ENCODE measurements at places on chromosomes 3 and 15.

GRCh38 chr15:65332391-65333147 is 28.1 kb downstream of the RNU5B-1 start:
- DNase-seq = no peak

GRCh38 chr3:190773948-190774347 is 88.5 kb downstream of the GMNC start:
- DNase-seq = no peak

- DNase-seq = no peak
These were observed 747 bp downstream of the UBA7 start for GRCh38 chr3:49812916-49813496.

DNA sequence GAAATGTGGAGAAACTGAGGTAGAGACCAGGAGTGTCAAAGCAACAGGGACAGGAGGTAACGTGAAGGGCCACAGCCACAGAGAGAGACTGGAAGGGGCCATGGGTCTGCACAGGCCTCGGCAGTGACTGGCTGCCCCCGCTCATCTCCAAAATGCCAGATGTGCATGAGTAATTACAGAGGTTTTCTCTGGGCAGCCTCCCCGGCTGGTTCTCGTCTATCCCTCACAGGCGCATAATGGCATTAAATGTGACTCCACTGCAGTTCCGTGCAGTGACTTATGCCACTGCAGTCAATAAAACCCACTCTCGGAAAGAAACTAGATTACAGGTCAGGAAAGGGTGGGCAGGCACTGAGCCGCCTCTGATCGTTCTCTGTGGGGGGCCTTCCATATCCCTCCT is 74.7 kb downstream of the WDR76 start:
- no peak for DNase-seq

DNA sequence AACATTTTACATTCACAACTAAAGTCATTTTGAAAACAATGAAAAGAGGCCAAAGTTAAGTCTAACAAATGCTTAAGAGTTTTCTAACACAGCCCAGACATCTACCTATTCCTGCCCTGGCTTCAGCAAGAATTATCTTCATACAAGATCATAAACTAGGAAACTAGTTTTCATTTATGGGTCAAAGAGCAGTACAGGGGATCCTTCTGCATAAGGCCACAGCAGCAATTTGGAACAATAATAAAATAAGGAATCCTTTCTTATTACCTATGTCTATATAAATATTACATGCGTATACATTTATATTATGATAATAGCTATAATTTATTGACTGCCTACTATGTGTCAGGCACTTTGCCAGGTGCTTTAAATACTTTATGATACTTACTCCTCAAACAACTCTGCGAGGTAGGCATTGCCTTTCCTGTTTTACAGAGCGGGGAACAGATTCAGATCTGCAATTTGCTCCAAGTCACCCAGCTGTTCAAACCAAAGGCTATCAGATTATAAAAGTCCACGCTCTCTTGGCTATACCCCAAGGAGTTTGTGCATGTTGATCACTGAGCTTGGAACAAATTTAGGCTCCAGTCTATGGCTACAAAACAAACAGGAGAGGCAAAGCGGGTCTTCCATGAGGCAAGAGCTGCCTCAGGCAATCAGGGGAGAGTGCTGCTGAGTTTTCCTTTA is 196.4 kb downstream of the RORA start:
- DNase-seq = no peak

DNA sequence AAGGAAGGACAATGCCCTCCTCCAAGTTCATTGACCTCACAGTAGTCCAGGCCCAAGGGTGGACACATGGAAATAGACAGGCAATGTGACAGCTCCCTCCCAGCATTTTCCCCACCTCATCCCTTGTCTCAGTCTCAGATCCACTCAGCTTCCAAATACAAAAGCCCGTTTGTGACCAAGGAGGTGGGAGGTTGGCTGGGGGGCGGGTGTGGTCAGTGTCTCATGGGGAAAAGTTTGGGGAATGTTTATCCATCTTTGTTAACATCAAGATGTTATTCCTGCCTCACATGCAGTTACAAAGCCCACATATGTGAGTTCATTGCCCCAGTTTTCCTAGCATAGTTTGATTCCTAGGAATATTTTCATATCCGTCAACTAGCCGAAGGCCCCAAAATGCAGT is 338.5 kb upstream of the PPP2R3A start:
- DNase-seq = no peak

DNA sequence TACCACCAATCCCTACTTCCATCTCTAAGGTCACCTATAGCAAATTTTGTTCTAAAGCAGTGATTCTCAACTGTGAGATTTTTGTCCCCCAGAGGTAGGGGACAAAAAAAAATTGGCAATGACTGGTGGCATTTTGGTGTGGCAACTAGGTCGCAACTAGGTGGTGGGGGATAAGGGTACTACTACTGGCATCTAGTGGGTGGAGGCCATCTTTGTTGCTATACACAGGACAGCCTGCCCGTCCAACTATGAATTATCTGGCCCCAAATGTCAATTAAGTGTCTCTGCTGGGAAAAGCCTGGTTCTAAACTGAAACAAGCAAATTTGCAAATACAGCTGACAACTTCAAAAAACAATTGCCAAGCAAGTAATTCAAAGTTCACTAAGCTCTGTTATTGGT is 1.4 kb downstream of the MTMR10 start:
- no peak for DNase-seq

DNA sequence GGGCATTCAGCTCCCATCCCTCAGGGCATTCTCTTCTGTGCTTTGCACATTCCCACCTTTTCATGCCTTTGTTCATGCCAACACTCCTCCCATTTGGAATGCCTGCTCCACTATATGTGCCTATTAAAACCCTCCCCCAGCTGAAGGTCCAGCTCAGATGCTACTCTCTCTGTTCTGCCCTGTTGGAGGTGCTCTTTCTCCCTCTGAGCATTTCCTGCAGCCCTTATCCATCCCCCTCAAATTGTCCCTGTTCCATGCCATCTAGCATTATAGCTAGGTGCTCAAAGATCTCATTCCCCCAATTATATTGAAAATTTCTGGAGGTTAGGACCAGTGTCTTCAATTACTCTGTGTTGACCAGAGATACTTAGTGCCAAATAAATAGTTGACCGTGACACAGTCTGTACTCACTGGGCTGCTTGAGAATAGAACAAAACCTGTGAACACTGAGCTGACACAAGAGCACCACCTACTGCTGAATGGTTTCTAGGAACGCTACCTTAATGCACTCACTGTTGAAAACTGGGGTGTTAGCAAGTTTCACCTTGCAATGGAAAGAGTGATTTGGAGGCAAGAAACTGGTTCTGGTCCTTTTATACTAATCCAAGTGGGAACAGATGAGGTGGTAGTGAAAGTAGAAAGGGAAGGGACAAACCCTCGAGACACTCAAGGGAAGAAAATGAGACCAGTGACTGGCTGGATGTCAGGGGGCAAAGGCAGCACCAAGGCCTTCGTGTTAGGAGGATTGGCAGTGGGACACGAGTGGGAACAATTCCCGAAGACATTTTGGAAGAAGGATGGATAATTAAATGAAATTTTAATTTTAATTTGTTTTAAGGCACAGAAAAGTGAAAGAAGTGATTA is 289.8 kb upstream of the ROPN1 start:
- no peak for DNase-seq

DNA sequence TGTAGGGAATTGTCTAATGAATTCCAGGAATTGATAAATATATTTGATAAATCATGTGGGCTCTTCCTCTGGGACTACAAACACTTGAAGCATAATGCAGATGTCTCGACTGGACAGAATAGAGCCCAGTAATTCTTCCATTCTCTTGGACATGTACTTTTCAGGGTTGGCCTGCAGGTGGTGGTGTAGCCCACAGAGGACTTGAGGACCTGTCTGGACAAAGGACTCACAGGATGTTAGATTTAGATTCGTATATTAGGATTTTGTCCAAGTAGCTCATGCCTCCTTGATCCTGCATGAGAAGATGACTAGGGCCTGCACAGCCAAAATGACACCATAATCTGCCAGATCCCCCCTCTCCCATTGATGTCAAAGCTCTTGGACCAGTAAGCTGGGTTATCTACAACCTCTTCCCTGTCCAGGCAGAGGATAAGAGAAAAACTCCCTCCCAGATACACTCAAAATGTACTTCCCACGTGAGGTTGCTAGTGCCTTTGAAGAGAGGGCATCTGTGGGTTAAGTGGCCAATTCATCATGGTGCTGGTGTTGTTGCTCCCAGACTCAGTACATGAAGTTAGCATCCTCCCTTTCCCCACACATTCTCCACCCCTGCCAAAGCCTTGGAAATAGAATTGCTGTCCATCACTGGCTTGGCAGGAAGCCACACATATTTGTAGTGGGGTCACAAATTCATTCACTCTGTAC is 88.6 kb upstream of the ZNF280D start:
- peak; percentile 37 for DNase-seq

- no peak for DNase-seq
These were observed 2.2 kb downstream of the TEX264 start for GRCh38 chr3:51673181-51673801.

GRCh38 chr15:101194546-101195125 is 57.2 kb downstream of the CHSY1 start:
- no peak for DNase-seq

- DNase-seq = no peak
These were observed 3.2 kb downstream of the HTR3E start for GRCh38 chr3:184099806-184100686.

GRCh38 chr3:117962750-117963149 is 1071.9 kb downstream of the IGSF11 start:
- DNase-seq = no peak

DNA sequence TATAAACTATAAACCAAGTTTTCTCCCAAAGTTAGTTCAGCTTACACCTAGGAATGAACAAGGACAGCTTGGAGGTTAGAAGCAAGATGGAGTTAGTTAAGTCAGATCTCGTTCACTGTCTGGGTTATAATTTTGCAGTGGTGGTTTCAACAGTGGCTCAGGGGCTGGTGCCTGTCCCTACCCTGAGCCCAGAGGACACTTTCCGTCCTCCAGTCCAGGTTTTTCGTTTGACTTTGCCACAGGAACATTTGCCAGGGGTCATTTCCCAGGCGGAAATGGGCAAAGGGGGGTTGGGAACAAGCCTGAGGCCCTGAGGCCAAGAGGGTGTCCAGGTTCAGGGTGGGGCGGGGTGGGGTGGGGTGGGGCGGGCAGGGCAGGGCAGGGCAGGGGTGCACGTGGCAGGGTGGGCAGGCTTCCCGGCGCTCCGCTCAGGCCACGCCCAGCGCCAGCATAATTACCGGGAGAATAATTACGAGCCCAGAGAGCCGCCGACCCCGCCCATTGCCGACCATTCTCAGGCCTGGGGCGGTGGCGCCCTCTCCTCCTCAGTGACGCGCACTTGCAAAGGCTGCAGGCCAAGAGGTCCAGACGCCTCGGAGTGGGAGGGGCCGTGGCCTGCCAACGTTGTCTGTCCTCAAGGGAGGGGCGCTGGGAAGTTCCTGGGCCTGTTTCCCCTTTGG is 70.4 kb downstream of the KLF13 start:
- peak; percentile 4 for DNase-seq

- DNase-seq = no peak
These were observed 5.4 kb downstream of the IFT122 start for GRCh38 chr3:129445471-129445870.

GRCh38 chr15:74793135-74794028 is 11.5 kb downstream of the CSK start:
- DNase-seq = peak; percentile 80

DNA sequence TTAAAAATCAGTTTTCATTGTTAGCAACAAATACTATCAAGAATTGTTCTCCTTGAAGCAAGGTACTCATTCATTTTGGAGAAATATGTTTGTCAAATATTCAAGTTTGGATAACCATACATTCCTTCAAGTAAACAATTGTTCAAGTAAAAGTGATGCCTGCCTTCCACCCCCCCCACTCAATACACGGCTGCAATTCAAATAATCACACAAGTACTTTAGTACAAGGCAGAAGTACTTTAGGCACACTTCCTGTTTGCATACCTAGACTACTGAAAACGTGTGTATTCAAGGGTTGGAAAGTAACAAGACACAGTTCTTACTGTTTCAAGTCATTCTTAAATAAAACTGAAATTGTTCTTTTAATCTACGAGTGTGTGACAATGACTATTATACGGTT is 45.4 kb downstream of the TJP1 start:
- no peak for DNase-seq

GRCh38 chr3:115571413-115571812 is 51.9 kb upstream of the GAP43 start:
- DNase-seq = no peak

GRCh38 chr15:83327041-83327440 is 42.6 kb upstream of the BNC1 start:
- DNase-seq = no peak

GRCh38 chr15:48462688-48463087 is 131.5 kb downstream of the DUT start:
- no peak for DNase-seq

DNA sequence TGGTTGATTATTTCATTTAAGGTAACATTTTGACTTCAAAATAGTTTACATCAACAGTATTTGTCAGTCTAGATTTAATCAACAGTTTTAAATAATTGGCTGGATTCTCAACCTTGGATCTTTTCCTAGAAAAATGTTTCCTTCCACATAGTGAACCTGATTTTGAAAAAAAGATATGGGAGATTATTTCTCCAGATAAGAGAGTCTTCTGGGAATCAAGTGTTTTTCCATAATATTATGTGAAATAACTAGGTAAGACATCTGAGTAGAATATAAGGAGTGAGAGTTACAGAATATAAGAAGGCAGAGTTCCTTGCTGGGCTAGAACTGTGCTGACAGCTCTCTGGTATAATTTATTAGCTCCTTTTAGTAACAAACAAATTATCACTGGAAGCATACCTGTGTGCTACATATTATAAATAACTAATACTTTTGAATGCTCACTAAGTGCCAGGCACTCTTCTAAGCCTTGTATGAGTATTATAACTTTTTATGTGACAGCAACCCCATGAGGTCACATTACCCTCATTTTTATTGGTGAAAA is 18.8 kb upstream of the TNFSF10 start:
- DNase-seq = no peak

DNA sequence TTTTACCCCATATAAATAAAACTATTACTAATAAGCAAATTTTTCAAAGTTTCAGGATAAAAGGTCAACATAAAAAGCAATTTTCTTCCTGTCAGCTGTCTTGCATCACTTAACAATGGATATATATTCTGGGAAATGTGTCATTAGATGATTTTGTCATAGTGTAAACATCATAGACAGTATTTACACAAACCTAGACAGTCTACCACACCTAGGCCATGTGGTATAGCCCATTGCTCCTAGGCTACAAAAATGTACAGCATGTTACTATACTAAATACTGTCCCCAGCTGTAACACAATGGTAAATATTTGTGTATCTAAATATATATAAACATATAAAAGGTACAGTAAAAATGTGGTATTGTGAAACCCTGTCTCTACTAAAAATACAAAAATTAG is 156.7 kb downstream of the ANO10 start:
- no peak for DNase-seq

- no peak for DNase-seq
These were observed 136.3 kb downstream of the THSD4 start for GRCh38 chr15:71251584-71252043.

GRCh38 chr3:149765762-149766334 is 13.6 kb upstream of the COMMD2 start:
- no peak for DNase-seq

GRCh38 chr3:46091741-46092701 is 64.7 kb upstream of the XCR1 start:
- DNase-seq = no peak

All from activated naive CD8-positive, alpha-beta T cell treated with anti-CD3 and anti-CD28 coated beads, Interleukin-2, amount 50 U/mL, for 24 hours (primary cell).